ENCODE measurements at places on chromosomes 5 and 9.

- DNase-seq, result no peak
Observed at GRCh38 chr5:65172486-65173129, 309.1 kb downstream of the ADAMTS6 start.

DNA sequence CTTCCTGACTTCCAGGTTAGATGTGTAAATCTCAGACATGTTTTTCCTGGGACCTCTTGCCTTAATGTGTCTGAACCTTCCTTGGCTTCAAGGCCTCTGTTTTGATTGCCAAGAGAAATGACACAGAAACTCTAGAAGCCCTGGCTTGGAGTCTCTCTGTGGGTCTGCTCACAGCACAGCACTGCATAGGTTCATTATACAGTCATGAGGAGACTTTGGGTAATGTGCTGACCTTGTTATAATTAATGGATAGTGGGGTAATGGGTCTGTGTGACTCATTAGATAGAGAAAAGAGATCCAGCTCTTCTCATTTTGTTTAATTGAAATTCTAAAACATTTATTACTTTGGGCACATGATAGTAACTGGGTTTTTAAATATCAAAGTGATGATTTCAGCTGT is 175.8 kb upstream of the GLRA1 start:
- DNase-seq, result no peak

- DNase-seq, result no peak
Observed at GRCh38 chr9:114769624-114770023, 36.2 kb downstream of the TNFSF15 start.

DNA sequence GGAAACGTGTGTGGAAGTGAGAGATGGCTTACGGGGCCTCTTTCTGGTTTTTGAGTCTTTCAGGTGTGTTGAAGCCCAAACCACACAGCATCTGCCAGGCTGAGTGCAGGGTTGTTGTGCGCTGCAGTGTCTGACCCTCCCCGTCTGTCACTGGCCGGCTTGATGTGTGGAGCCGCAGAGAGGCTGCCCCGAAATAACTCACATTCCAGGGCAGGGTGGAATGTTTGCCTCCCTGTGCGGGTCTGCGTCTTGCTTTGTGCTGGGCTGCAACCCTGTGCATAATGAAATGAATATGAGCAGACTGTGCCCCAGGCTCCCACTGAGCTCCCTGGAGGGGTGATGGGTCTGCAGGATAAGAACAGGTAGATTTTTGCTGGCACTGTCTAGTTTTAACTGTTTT is 9.9 kb upstream of the PLEKHG4B start:
- DNase-seq, result no peak

- no peak for DNase-seq
Observed at GRCh38 chr9:38680837-38681445, 39.0 kb downstream of the FAM240B start.

DNA sequence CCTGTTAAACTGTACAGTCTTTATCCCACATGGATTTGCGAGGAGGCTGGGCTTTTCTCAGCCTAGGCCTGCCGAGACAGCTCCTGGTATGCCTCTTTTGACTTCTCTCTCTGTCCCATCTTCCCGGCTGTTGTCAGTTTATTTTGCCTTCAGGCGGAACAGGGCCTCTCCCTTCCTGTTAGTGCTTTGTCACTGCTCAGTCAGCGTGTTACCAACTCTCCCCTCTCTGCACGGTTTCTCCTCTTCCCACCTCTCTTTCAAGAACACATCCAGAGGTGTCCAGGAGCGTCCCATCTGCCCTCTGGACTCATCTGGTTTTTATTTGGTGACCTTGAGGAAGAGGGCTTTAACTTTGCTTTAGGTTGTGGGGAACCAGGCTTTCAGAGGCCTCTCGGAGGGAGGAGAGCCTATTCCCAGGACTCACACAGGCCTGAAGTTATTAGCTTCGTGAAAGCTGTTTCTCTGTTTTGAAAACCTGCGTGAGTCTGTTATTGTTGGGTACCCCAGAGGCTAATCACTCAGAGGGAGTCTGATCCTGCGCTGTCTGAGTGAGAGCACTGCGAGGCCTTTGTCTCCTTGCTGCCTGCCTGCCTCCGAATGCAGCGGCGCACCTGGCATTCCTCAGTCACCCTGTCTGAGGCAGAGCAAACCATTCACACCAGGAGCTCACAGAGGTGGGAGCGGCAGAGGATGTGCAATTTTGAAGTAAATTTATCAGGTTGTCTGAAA is 234.4 kb upstream of the MPDZ start:
- no peak for DNase-seq
